ENCODE measurements at places on chromosomes 12 and 14.

GRCh38 chr12:132558042-132558856 lies 52.1 kb downstream of the LRCOL1 start:
- no peak for DNase-seq

GRCh38 chr12:53974084-53975063 lies at the start of gene HOTAIR:
Gene HOTAIR, minus strand, starts transcription at chr12:53974954.
- no peak for DNase-seq

- DNase-seq: no peak
These were observed 138.8 kb upstream of the MAP1LC3B2 start for GRCh38 chr12:116420227-116420880.

- no peak for DNase-seq
These were observed 3.4 kb downstream of the ACIN1 start for GRCh38 chr14:23091294-23092225.

GRCh38 chr12:46751173-46751572 lies 74.6 kb downstream of the SLC38A4 start:
- DNase-seq: no peak

DNA sequence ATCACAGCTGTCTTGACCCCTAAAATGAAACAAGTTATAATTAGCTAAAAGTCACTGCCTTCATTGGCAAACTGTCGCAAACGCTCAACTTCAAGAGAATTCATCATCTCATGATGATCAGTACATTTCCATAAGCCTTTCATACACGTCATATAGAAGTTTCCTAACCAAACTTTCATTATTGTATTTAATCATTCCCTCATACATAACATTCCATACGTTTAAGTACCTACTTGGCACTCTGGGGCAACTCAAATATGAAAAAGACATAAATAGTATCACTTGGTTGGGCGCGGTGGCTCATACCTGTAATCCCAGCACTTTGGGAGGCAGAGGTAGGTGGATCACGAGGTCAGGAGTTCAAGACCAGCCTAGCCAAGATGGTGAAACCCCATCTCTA lies 12.4 kb upstream of the PPP2R5E start:
- no peak for DNase-seq

- DNase-seq: no peak
These were observed 226.1 kb upstream of the RTL1 start for GRCh38 chr14:101129521-101130167.

GRCh38 chr12:18629916-18630315 lies 107.9 kb downstream of the PLCZ1 start:
- no peak for DNase-seq

GRCh38 chr12:460261-461230 lies 807 bp downstream of the B4GALNT3 start:
- DNase-seq: peak; percentile 29

DNA sequence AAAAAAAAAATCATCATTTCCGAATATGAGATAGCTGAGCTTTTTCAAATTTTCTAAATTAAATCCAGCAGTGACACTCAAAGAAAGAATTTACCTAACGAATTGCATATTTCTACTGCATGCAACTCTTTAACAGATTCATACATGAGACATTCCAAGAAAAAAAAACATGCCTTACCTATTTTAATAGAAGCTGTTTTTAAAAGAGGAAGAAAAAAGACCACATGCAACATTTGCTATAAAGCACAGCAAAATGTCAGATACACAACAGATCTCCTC lies 18.5 kb downstream of the CORO1C start:
- no peak for DNase-seq

GRCh38 chr14:56055511-56055910 lies 62.7 kb upstream of the PELI2 start:
- DNase-seq: no peak

- DNase-seq: no peak
These were observed 187.1 kb upstream of the CDKN3 start for GRCh38 chr14:54209511-54210250.

DNA sequence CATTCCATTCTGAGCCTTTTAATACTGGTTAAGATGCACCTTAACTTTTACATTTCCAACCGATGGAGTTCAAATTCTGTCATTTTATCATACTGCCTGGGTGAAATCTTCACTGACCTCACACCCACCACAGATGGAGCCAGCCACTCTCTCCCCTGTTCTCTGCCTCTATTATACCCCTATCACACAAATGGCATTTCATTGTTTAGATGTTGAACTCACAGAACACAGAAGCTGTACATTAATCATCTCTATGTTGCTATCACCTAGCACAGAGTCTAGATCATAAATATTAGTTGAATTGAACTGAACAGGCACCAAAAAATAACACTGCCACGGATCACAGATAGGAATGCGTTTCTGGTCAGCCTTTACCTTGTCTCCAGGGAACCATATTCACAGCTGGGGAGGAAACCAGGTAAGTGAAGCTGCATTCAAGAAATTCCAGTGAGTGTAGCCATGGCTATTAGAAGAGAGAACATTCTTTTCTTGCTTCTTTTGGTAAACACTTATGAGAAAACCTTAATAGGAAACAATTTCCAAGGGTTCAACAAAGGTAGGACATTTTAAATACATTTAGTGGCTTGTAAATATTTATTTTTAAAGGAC lies 194.9 kb upstream of the RMST start:
- no peak for DNase-seq
